IPS-NIHi11 (cell line): ENCODE measurements at places on chromosomes 3 and 15.

- DNase-seq: no peak
Measured at GRCh38 chr3:192106543-192106942, 620.8 kb downstream of the FGF12 start.

DNA sequence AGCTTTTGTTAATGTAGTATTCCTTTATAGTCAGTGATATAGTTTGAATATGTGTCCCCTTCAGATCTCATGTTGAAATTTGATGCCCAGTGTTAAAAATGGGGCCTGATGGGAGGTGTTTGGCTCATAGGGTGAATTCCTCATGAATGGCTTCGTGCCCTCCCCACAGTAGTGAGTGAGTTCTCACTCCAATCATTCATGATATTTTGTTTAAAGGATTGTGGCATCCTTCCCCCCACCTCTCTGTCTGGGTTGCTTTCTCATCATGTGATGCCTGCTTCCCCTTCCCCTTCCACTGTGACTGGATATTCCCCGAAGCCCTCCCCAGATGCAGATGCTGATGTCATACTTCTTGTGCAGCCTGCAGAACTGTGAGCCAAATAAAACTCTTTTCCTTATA lies 649.8 kb upstream of the NR2F2 start:
- DNase-seq: no peak

DNA sequence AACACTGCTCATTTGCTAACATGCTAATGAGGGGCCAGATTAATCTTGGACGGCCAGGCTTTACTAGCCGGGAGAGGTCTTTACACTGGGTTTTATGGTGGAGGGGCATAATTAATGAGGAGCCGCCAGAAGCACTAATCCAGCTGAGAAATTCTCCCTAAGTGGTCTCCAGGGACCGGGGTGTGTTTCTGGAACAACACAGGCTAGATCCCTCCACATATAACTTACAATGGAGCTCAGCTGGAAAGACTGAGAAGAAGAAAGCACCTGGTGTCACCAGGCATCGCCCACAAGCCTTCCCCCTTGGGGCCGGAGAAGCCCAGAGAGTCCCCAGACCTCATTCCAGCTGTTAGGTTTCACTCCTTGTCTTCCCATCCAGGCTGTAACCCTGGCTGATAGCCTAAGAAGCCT lies 127.5 kb downstream of the MEGF11 start:
- DNase-seq: no peak

DNA sequence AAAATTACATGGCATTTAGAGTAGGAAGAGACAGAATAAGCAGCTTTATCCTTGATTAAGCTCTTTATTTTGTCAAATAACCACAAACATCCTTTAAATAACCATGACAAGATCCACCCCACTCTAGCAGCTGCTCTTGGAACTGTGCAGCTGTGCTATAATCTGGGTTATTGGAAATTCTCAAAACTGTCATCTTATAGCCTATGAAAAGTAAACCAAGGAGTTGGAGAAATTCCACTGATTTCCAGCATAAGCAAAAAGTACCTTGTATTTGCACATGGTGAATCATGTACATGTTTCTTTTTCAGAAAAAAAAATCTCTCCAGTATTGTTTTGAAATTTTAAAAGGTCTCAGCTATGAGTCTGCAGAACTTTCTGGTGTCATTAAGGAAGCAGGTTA lies 88.8 kb upstream of the ABI3BP start:
- no peak for DNase-seq

- no peak for DNase-seq
Measured at GRCh38 chr3:108897883-108898282, 55.8 kb downstream of the GUCA1C start.

- DNase-seq: no peak
Measured at GRCh38 chr3:172189987-172190603, 150.7 kb downstream of the FNDC3B start.
